Hair follicle dermal papilla cell (primary cell): ENCODE measurements at places on chromosomes 2 and 18. TPM values are rescaled to one million over a fixed set of nuclear protein-coding genes. Genes with fewer than 3 reads are reported as not detected.

The DAW1 gene
- not detected in 2 replicates for total RNA-seq

The IRS1 gene
- 53.1 and 77.6 TPM in 2 replicates for total RNA-seq

The PPM1B gene
- 20.6 and 20.8 TPM in 2 replicates for total RNA-seq

The FER1L5 gene
- 0.36 and 0.65 TPM in 2 replicates for total RNA-seq

The FAP gene
- total RNA-seq = 195 and 205 TPM in 2 replicates

The STAT4 gene
- 5.6 and 10.1 TPM in 2 replicates for total RNA-seq

The MSTN gene
- 0.16 and 0.73 TPM in 2 replicates for total RNA-seq

The PSMA8 gene
- not detected in 2 replicates for total RNA-seq

The LMAN1 gene
- 163 and 219 TPM in 2 replicates for total RNA-seq

The LHCGR gene
- not detected in 2 replicates for total RNA-seq

The HOXD4 gene
- total RNA-seq = 8.0 and 10.5 TPM in 2 replicates

The RGPD4 gene
- under 0.01 TPM in 1 of 2 replicates, not detected in the other for total RNA-seq

The SKA1 gene
- 0.81 and 1.7 TPM in 2 replicates for total RNA-seq

The SEMA4C gene
- 26.7 and 36.0 TPM in 2 replicates for total RNA-seq

The MAP4K3 gene
- total RNA-seq = 49.9 and 65.4 TPM in 2 replicates

The ANKRD23 gene
- total RNA-seq = 1.8 and 2.9 TPM in 2 replicates

The PRR30 gene
- total RNA-seq = not detected in 2 replicates

The OTOS gene
- total RNA-seq = not detected in 2 replicates

The NEUROD1 gene
- total RNA-seq = not detected in 2 replicates

The TSPYL6 gene
- under 0.01 TPM in 1 of 2 replicates, not detected in the other for total RNA-seq

The GPR45 gene
- total RNA-seq = not detected in 2 replicates

The HOXD9 gene
- 8.4 and 8.9 TPM in 2 replicates for total RNA-seq

The AGBL5 gene
- 28.9 and 29.5 TPM in 2 replicates for total RNA-seq

The IMPA2 gene
- 29.3 and 34.7 TPM in 2 replicates for total RNA-seq

The GPATCH11 gene
- total RNA-seq = 4.2 and 4.5 TPM in 2 replicates

The NAT8 gene
- not detected in 2 replicates for total RNA-seq

The FOXI3 gene
- not detected in 2 replicates for total RNA-seq

The TNFRSF11A gene
- total RNA-seq = 0.12 and 0.16 TPM in 2 replicates

The C2orf80 gene
- total RNA-seq = not detected in 2 replicates

The CXCR4 gene
- total RNA-seq = not detected in 2 replicates

The WIPF1 gene
- 27.4 and 35.4 TPM in 2 replicates for total RNA-seq

The MAPK4 gene
- total RNA-seq = not detected in 2 replicates
